CD4-positive, alpha-beta T cell treated with Interleukin-1 beta for 1 hour (primary cell): ENCODE measurements at places on chromosomes 11 and 22.

DNA sequence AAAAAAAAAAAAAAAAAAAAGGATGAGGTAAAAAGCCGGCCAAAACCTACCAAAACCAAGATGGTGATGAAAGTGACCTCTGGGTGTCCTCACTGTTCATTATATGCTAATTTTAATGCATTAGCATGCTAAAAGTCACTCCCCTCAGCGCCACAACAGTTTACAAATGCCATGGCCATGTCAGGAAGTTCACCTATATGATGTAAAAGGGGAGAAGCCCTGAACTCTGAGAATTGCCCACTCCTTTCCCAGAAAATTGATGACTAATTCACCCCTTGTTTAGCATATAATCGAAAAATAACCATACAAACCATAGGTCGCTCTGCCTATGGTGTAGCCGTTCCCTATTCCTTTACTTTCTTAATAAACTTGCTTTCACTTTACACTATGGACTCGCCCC lies 11.1 kb downstream of the C11orf96 start:
- DNase-seq, result no peak

DNA sequence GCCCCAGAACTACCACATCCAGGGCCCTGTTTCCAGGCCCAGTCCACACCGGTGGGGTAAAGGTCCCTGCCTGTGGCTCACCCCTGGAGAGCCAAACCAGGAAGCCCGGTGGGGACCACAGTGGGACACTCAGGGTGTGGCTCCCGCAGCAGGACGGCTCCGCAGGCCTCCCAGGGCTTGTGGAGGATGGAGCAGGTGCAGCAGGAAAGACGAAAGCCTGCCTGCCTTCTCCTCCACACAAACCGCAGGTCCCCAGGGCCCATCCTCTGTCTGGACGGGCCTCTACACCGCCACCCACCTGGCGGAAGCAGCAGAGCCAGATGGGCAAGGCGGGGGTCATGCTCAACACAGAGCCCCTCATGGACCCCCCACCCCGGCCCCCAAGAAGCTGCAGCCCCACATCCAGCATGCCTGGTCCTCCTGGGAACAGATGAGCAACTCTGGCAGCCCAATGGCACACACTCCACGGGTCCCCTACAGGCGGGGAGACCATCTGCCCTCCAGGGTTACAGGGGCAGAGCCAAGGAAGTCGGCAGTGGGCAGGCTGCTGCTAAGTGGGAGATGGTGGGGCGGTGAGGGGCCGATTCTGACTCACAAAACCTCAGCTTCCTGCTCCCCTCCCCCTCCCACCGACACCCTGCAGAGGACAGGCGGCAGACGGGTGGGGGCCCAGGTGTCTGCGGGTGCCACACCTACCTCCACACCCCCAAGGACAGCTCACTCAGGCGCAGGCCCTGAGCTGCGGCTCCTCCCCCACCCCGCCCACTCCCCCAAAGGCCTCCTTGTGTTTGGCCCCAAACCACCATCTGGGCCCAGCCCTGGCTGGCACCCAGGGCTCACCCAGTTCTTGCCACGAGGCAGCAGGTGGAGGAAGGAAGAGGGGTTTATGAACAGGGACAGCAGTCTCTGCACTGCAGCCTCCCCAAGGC lies 5.2 kb downstream of the SBF1 start:
- DNase-seq, result peak; percentile 97

- DNase-seq, result no peak
Measured at GRCh38 chr22:40108396-40108795, 69.3 kb upstream of the TNRC6B start.

GRCh38 chr11:66976028-66976467 lies 944 bp downstream of the C11orf86 start:
- DNase-seq, result no peak

DNA sequence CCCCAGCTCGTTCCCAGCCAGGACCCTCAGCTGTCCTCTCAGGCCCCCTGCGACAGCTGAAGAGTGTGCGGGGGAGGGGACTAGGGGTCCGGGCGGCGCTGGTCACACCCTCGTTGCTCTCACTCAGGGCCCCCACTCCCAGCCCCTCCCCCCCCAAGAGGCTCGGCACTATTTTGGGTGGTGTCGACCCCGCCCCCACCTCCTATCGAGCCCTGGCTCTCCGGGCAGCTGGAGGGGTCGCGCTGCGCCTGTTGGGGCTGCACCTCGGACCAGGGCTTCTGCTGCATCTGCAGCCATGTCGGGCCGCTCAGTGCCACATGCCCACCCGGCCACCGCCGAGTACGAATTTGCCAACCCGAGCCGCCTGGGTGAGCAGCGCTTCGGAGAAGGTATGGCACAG lies at the start of gene HSPB2:
HSPB2 (plus strand) TSS at position 200 of the 400 bp plus-strand sequence; CDS start at position 296, 96 bp downstream.
- no peak for DNase-seq

DNA sequence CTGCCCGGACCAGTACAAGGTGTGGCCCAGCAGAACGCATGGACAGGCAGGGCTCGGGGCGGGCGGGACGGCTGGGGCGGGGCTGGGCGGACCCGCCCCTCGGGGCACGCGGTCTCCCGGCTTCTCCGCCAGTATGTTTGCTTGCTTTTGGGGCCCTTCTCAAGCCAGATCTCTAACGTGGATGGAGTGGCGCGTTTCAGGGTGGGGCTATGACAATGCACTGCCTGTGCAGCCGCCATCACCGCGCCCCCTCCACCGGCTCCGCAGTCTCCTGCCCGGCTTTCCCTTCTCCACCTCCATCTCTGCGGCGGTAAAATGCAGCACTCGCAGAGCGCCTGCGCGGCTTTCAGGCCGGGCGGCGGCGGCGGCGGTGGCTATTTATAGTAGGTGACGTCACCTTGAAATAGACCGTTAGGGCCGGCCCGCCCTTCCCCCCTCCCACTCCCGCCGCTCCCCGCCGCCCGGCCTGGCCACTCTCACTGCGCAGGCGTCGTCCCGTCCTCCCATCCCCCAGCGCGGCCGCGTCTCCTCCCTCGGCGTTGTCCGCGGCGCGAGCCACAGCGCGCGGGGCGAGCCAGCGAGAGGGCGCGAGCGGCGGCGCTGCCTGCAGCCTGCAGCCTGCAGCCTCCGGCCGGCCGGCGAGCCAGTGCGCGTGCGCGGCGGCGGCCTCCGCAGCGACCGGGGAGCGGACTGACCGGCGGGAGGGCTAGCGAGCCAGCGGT lies at the start of gene YWHAH:
YWHAH (plus strand) TSS at position 558 of the 722 bp plus-strand sequence. CDS start 199 bp downstream, outside the sequence.
- DNase-seq, result peak; percentile 93

DNA sequence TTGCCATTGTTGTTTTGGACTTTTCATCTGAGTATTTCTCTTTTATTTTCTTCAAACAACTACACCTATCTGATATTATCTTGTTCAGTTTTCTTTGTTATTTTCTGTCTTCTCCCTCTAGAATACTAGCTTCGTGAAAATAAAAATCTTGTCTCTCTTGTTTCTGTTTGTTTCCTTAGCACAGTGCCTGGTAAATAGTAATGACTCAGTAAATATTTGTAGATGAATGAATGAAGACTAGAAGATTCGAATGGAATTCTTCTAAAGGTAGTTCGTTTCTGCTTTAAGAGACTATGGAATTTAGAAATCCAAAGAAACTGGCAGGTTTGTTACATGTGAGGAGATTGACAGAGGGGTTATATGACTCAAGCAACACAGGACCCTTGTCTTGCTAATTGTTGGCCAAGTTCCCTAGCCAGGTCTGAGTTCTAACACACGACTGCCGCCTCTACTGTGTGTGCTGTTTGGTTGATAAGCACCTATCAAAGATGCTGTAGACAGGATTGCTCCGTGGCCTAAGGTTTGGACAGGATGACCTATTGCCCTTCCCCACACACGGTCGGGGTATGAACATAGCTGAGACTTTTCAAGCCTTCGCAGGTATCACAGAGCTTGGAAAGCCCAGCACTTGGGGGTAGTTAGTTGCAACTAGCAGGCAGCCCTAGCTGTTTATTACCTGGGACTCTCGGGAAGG lies 831 bp upstream of the TMEM135 start:
- no peak for DNase-seq

DNA sequence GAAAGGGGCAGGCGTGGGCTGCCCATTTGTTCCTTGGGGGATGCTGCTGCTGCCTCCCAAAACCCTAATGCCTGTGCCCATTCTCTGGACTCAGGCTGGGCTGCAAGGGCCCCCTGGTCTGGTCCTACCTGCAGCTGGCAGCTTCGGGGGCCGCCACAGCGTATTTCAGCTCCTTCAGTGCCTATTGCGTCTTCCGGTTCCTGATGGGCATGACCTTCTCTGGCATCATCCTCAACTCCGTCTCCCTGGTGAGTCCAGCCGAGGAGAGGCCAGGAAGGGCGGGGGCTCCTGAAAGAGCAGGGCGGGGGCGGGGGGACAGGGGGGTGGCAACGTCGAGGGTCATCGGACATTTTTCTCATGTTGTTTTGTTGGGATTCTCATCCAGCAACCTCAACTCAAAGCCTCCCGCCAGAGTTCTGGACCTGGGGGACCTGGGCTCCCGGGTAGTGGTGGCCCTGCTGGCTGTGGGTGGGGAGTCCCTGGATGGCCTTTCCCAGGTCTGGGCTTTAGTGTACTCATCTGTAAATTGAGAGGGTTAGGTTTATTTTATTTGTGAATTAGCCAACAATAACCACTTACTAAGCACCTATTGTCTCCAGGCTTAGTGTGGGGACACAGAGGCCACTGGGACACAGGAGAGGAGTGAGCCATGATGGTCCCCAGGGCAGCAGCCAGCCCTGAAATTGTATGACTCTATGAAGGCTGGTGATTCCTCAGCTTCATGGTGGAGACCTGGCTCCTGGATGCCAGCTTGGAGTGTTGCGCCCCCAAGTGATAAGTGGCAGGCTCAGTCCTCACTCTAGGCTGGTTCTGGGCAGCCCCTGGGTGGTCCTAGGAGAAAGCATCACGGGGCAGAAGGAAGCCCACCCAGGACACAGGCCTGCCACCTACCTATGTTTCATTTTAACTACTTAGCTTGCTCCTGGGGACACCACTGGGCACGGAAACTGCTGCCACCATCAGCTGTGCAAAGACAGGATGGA lies 36.0 kb downstream of the CAPN1 start:
- DNase-seq, result no peak

GRCh38 chr11:130599073-130599654 lies 150.7 kb downstream of the ADAMTS15 start:
- DNase-seq, result no peak

- DNase-seq, result no peak
Measured at GRCh38 chr22:19713650-19714311, 522 bp upstream of the SEPTIN5 start.

- DNase-seq, result no peak
Measured at GRCh38 chr11:126755526-126755925, 245.0 kb downstream of the KIRREL3 start.
